ENCODE measurements at places on chromosomes 5 and 9. TPM values are rescaled to one million over a fixed set of nuclear protein-coding genes. Genes with fewer than 3 reads are reported as not detected.

Gene ENG
- total RNA-seq: 14.4 TPM

GRCh38 chr5:68403301-68403700 is 187.7 kb downstream of the PIK3R1 start:
- DNase-seq: no peak

- DNase-seq: no peak
Measured at GRCh38 chr5:16929831-16930230, 6.3 kb downstream of the MYO10 start.

GRCh38 chr5:172642051-172642409 is 967 bp downstream of the NEURL1B start:
- DNase-seq: no peak

Gene TMEM167A
- 76.6 TPM for total RNA-seq

Gene CCDC171
- total RNA-seq: 6.0 TPM

Gene RRAGA
- 36.9 TPM for total RNA-seq

GRCh38 chr9:81822967-81823366 is 105.3 kb upstream of the SPATA31D4 start:
- DNase-seq: no peak

DNA sequence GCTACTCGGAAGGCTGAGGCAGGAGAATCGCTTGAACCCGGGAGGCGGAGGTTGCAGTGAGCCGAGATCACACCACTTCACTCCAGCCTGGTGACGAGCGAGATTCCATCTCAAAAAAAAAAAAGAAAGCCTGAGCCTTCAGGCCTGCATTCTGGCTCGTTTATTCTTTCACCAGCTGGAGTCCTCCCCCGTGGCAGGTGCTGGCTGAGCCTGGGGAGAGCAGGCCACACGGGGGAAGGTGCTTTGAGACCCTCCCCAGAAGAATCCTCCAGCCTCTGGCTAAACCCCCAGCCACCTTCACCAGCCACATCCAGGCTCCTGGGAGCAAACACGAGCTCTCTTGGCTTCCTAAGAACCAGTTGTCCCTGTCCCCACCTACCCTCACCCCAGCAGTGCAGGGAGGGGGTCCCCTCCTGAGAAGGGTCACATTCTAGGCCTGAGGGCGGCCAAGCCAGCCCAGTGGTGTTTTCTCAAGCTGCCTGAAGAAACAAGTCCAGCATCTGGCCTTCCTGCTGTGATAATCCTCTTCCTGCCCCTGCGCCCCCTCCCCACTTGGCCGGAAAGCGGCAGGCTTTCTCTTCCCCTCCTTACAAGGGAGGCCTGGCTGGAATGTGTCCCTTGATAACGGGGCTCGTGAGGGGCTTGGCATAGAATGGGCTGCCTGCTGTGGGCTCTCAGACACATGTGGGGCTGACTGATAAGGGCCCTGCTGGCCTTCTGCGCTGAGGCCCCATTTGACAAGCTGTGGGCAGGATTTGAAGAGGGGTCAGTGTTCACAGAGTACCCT is 41.5 kb downstream of the PLPP7 start:
- DNase-seq: no peak

Gene SIMC1
- total RNA-seq: 23.2 TPM

Gene EPB41L4B
- total RNA-seq: 1.6 TPM

DNA sequence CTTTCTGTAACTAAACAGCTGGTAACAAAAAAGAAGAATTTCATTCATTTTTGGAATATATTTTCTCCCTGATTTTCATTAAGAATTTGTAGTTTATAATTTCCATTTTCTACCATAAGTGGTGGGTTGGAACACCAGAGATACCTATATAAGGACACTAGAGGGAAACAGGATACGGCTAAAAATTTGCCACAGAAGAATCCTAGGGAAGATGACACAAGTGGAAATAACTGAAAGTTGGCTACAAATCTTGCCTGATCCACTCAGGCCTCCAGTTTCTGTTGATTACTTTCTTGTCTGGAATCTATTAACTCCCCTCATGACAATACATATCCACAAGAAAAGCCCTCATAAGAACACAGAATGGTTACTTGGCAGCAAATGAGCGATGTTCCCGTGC is 46.8 kb downstream of the FREM1 start:
- no peak for DNase-seq

Gene CNTRL
- total RNA-seq: 81.0 TPM

DNA sequence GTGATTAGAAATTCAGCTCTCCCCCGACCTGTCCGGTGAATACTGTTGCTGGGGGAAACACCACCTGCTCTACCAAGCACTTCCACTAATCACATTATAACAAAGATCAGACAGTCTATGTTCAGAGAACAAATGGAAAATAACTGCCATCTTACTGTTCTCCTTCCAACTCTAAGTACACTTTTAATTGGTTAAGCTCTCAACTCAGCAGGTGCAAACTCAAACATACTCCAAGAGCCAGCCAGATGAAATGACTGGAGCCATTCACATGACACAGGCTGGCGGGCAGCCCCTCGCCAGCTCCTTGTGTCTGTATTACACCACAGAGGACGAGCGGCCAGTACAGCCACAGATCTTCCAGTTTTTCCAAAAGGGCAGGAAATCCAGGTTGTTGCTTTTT is 16.1 kb downstream of the LIFR start:
- DNase-seq: no peak

- no peak for DNase-seq
Measured at GRCh38 chr5:36301858-36302603, at the start of gene RANBP3L. RANBP3L (minus strand) TSS chr5:36301902; CDS start chr5:36301416, 486 bp downstream.

GRCh38 chr5:181204826-181205760 is at the start of gene TRIM7:
TRIM7 (minus strand) TSS chr5:181205196; CDS start chr5:181205110, 86 bp downstream.
- DNase-seq: peak; percentile 45

GRCh38 chr5:128408622-128409021 is 129.4 kb downstream of the FBN2 start:
- no peak for DNase-seq

- DNase-seq: no peak
Measured at GRCh38 chr9:99438596-99438995, 216.5 kb downstream of the SEC61B start.

DNA sequence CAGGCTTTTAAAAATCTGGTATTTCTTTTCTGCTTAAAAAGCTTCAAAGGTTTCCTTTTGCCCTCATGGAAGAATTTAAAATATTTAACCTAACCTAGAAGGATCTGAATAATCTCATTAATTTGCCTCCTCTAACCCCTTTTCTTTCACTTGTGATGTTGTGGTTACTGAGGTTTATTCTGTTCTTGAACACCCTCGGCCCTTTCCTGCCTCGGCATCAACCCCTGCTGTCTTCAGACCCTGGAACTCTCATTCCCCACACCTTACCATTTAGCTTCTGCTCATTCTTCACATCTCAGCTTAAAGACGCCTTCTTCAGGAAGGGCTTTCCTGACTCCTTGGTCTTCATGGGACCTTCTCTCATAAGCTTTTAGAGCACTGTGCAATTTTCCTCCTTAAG is 131.4 kb upstream of the MAN2A1 start:
- no peak for DNase-seq

DNA sequence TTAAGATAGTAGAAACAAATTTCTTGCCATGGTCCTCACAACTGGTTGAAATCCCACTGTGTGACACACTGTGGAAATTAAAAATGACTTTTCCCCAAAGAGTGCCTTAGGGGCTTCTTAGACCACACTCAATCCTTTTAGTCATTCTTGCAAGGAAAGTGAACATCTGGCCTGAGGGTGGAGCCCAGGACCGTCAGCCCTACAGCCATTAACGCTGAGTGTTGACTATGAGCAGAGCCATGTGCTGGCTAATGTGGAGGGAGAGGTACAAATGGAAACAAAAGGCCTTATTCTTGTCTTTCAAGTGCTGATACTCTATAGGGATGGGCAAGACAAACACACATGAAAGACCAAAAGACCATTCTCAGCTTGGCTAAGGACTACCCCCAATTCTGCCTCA is 456.5 kb downstream of the ZSWIM6 start:
- no peak for DNase-seq

DNA sequence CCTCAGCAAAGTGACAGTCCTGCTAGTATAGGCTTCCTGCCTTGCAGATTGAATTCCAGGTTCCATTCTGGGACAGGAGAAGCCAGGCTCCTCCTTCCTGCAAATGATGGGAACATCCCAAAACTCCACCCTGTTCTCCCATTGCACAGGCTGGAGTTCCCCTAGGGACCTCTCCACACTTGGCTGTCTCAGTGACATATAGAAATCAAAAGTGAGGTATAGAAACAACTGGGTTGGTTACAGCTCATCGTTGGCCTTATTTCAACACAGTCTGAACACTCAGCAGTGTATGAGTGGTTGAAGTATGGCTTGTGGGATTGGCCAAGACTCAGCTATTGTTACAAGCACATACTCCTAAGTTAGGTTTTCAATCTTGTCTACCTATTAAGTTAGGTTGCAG is 157.8 kb upstream of the FTMT start:
- DNase-seq: no peak

Gene TSLP
- total RNA-seq: 3.6 TPM

DNA sequence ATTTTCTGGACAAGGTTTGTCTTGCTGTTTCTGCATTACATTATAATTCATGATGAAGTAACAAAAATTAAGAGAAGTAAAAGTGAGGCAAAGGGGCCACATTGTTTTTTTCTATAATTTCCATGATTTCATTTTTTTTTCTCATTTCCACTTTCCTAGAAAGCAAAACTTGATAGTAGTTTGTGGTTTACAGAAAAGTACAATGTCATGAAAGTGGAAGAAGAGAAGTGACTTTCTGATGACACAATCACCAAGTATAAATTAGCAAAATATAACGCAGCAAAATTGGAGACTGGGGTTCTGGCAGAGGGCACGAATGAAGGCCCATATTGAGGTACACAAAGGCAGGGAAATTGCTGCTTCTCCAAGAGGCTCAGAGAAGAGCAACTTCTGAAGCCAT is 5.0 kb upstream of the IFNA14 start:
- DNase-seq: no peak

Gene ZBTB5
- 9.9 TPM for total RNA-seq

All from activated T-cell treated with anti-CD3 and anti-CD28 coated beads, Interleukin-2, amount 50 U/mL, for 72 hours (primary cell).